Hematopoietic multipotent progenitor cell treated with erythropoietin and hydrocortisone succinate and interleukin-3 and kit ligand, for 17 days (in vitro differentiated cells): ENCODE measurements at places on chromosomes 3 and 15.
A peak's percentile ranks its signal among the peaks of the same experiment; 100 is the strongest.

- no peak for DNase-seq
These were observed 667.8 kb upstream of the NAALADL2 start for GRCh38 chr3:174191380-174191779.

DNA sequence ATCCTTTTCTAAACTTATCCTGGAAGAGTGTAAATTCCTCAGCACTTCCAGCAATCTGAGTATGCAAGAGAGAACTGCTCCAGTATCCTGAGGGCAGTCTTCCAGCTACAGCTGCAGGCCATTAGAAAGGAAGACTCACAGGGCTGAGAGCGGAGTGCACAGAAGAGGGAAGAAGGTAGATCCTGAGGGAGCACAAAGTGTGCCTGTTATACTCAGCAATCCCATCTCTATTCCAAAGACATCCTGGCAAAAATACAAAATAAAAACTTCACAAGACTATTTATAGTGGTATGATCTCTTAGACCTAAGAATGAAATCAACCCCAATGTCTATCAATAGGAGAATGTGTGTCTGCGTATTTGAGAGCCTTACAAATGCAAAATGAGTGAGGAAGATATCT lies 292.0 kb downstream of the ZIC1 start:
- no peak for DNase-seq

GRCh38 chr3:43695443-43695842 lies 4.7 kb downstream of the ABHD5 start:
- peak; percentile 55 for DNase-seq

- peak; percentile 87 for DNase-seq
These were observed 24.2 kb upstream of the ERICH6 start for GRCh38 chr3:150727653-150728502.

DNA sequence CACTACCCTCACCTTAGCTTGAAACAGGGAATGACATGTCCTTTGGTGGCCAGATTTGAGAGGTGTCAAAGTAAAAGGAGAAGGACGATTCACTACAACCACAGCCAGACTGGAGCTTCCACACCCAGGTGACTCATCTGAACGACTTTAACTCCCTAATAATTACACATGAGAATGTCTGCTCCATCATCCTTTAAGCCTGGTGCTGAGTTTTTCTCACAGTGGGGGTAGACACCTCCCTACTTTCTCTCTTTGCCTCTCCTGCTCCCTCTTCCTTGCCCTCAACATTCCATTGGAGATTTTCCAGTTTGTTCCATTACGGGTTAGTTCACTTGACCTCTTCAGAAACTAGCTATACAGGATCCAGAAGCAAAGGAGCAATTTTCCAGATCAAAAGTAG lies 154.3 kb upstream of the BHLHE40 start:
- peak; percentile 33 for DNase-seq

DNA sequence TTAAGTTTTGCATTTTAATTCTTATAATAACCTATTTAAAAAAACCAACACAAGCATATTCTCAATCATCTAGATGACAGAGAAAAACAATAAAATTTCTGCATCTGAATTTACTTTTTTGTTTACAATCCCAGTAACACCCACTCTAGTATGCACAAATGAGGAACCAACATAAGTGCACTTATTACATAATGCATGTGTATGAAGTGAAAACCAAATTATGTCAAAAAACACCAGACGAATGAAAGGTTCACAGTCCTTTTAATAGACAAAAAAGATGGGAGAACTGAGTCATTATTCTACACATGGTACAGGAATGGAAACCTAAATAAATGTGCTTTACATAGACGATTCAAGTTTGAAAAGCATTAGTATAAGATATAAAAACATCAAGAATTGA lies 91.7 kb downstream of the NR1I2 start:
- DNase-seq = no peak

- no peak for DNase-seq
These were observed 34.0 kb downstream of the WWTR1 start for GRCh38 chr3:149623824-149624223.

- DNase-seq = no peak
These were observed 109.4 kb upstream of the FGF7 start for GRCh38 chr15:49313650-49314049.

GRCh38 chr3:74643636-74644035 lies 29.2 kb upstream of the CNTN3 start:
- DNase-seq = no peak

DNA sequence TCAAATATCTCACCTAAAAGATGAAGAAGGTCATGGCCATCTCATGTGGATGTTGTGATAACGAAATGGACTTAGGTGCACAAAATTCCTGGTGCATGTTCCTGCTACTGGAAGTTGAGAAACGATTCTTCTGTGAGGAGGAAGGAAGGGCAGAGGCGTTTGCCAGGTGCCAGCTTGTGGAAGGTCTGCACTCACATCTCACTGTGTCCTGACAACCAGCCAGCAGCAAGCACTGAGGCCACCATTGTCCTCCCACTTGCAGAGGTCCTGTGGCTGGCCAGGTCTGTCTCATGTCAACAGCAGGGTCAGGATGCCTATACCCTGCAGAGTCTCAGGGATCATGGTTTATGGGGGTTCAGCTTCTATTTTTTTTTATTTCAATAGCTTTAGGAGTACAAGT lies 3.7 kb downstream of the FAM240A start:
- DNase-seq = no peak
